ENCODE measurements at places on chromosomes 12 and 14.

DNA sequence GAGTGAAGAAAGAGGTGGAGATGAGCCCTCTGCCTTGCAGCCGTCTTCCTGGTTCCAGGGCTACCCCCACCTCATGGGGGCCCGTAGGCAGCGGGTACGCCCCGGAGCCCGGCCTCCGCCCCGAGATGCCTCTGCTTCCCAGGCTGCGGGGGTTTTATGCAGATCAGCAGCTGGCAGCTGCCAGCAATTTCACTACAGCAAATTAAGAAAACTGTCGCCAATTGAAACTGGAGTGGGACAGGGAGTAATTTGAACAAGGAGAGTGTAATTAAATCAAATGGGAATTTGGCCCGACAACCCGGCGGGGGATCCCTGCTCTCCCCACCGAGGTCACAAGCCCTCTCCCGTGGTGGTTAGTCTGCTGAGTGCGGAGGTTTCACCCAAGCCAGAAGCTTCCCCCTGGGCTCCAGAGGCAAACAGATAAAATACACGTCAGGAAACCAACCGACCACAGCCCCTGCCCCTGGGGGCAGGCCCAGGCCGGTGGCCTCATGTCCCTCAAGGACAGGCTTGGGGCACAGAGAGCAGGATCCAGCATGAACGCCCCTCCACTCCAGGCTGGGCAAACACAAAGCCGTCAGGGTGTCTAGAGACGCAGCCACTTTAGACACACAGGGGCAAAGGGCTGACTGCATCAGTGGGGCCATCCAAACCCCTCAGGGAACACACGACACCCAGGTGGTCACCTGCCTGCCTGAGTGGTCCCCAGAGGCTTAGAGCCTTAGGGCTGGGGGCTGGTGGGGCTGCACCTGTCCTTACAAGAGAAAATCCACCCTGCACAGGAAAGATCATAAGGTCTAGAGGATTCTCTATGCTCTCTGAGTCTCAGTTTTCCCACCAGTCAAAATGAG, 53.8 kb downstream of the TESC start:
- DNase-seq: no peak

GRCh38 chr14:51210594-51210993, 29.5 kb upstream of the TMX1 start:
- no peak for DNase-seq

DNA sequence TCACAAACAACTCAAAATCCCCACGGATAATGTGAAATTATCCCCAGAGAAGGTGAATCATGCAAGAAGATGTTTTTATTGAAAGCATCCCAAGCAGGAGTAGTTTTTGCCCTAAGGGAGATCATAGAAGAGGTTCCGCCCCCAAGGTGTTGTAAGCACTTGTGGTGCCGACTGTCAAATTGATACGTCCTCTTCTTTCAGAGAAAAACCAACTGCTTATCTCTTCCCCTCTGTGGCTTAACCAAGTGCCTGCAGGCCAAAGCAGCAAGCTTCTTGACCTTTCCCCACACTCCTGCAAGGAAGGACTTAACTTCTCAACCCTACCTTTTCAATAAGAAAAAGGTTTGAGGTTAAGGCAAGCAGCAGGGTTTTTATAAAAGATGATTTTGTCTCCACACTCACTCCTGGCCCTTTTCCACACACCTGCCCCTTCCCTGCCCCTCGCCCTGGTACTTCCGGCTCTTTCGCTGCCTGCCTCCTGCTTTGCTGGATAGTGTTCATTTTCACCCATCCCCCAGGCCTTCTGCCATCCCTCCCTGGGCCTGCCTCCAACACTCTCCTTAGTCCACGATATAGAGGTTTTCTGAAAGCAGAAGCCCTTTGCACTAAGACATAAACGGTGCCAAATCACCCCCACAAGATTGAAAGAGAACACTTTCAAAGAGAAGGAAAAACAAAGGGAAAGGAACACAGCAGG, 114.5 kb downstream of the EGLN3 start:
- DNase-seq: no peak

- no peak for DNase-seq
Observed at GRCh38 chr14:102606296-102606695, 13.8 kb downstream of the RCOR1 start.

- no peak for DNase-seq
Observed at GRCh38 chr12:113359133-113359938, 949 bp downstream of the PLBD2 start.
